ENCODE measurements at places on chromosomes 11 and 22. TPM values are rescaled to one million over a fixed set of nuclear protein-coding genes. Genes with fewer than 3 reads are reported as not detected.

DNA sequence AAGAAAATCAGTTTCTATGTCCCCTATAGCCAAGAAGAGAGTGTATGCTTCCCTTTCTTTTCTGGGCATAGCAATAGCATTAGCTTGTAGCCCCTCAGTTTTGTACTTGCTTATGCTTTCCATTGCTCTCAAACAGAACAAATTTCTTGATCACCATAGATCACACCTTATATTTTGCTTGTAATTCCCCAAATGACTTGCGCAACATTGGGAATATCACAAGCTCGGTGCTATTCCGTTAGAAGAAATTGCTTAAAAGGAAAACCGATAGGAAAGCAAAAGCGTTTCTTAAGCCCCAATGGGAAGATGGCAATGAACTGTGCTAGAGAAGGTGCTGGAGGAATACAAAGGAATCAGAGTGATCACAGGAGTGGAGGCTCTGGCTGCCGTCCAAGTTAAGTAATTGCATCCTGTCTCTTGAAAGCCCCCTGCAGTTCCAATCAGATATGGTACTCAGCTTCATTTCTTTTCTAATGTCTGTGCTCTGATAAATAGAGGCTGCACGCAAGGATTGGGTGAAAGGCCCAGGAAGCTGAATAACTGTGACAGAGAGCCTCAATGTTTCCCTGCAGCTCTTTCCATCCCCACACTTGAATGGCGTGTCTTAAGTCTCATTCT, 182.1 kb upstream of the KIRREL3 start:
- no peak for DNase-seq

GRCh38 chr11:119599864-119600541, 129.0 kb downstream of the NECTIN1 start:
- no peak for DNase-seq

BTG4 gene
- total RNA-seq: not detected

APLP2 gene
- 341 TPM for total RNA-seq

GRCh38 chr11:103812680-103813079, 223.8 kb upstream of the DDI1 start:
- no peak for DNase-seq

GRCh38 chr11:57459164-57460021, 935 bp upstream of the RTN4RL2 start:
- DNase-seq: no peak

APOBEC3B gene
- not detected for total RNA-seq

DNA sequence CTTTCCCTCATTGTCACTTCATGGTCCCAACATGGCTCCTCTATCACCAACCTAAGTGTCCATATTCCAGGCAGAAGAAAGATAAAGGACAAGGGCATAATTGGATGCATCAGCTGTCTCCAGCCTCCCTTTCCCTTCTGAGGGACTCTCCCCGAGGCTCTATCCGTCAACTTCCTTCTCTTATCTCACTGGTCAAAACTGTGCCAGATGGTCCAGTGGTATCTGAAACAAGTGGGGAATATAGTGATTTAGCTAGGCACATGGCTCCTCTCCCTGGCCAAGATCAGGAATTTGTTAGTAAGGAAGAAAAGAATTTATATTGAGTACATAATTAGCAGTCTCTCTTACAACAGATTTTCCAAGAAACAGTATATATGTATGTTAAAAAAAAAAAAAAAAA, 12.6 kb upstream of the SPON1 start:
- no peak for DNase-seq

PANX2 gene
- 2.7 TPM for total RNA-seq

Data from cerebellum (tissue), 4 donors.